ENCODE measurements at places on chromosomes 5 and 9.

GRCh38 chr9:26863074-26863473, 29.5 kb downstream of the CAAP1 start:
- no peak for DNase-seq

DNA sequence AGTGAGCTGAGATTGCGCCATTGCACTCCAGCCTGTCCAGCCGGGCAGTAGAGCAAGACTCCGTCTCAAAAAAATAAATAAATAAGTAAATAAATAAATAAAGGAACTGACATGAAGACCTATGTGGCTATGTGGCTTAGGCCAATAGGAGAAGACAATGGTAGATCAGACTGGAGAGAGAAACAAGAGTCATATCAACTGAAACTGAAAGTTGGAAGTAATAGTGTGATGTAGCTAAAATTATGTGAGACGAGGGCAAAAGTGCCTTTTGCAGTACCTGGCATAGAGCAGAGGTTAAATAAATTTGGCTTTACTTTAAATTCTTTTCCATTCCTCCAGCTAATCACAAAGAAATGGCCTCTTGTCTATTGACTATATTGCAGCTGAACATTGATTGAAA, 7.3 kb downstream of the FBP2 start:
- DNase-seq: no peak

GRCh38 chr9:123102375-123103113, 69.1 kb downstream of the GPR21 start:
- no peak for DNase-seq

- DNase-seq: no peak
Measured at GRCh38 chr5:68344447-68345111, 129.0 kb downstream of the PIK3R1 start.

DNA sequence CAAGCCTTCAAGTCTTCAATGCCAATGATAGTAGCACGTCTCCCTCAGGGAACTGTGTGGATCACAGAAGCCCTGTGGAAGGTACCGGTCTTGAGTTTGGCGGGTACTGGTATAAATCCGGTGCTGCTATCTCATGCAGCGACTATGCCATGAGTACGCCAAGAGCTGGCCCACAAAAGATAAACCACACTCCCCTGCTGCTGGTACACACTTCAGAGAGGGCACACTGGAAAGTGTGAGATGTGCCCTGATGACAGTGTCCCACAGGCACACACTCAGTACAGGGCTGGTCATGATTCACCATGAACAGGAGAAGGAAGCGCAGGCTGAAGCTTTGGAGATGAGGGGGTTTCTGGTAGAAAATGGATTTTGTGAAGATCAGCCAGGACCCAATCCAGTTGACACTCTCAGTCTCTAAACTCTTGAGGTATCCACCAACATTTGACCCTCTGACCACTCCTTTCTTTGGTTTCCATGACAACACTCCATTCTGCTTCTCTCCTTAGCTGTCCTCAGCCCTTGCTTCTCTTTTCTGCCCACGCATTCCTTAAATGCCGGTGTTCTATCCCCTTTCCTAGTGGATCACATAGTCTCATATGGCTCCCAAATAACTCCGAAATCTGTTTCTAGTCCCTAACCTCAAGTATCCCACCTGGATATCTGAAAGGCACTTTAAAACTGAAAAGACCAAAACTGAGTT, 5.1 kb downstream of the AMACR start:
- DNase-seq: no peak

DNA sequence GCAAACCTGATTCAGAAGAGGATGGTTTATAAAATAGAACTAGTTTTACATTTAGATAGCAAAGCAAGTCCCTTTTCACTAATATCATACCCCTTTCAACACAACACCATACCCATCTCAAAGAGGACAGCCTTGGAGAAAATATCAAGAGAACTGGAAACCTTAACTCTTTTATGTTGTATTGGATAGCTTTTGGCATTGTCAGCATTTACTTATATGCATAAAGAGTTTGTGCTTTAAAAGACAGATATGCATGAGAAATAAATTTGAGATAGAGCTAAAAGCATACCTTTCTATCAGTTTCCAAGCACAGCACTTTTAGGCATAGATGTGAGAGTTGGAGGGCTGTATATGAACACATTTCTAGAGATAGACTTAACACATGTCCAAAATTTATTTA, 799.3 kb upstream of the ACO1 start:
- DNase-seq: no peak

DNA sequence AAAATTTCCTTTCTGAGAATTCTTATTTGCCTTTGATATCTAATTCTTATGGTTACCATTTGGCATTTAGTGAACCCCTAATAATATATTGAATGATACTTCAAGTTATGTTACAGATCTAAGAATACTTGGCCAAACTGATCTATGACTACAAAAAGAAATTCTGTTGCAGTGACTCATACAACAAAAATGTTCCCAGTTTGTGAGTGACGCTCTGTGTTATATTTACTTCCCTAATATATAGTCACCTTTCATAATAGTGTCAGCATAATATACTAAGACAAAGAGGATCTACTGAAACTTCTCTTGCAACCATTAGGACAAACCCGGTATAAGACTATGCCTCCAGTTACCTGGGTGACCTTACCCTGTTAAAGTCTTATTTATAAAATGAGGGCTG, 216.9 kb upstream of the TLX3 start:
- no peak for DNase-seq

- DNase-seq: no peak
Measured at GRCh38 chr5:149278451-149279210, 7.0 kb downstream of the AFAP1L1 start.

All from stimulated activated CD8-positive, alpha-beta memory T cell treated with anti-CD3 and anti-CD28 coated beads, Interleukin-15, amount 100 ng/mL, for 24 hours (primary cell).